T-helper 22 cell (primary cell): ENCODE measurements at places on chromosomes 2 and 18.

- no peak for DNase-seq
These were observed 14.7 kb upstream of the TTC32 start for GRCh38 chr2:19916385-19916950.

DNA sequence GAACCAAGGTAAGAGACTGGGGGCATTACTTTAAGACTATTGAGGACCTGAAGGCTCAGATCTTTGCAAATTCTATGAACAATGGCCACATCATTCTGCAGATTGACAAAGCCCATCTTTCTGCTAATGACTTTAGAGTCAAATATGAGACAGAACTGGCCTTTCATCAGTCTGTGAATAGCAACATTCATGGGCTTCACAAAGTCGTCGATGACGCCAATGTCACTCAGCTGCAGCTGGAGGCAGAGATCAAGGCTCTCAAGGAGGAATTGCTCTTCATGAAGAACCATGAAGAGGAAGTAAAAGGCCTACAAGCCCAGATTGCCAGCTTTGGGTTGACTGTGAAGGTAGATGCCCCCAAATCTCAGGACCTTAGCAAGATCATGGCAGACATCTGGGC lies 43.8 kb upstream of the SLC4A10 start:
- no peak for DNase-seq

DNA sequence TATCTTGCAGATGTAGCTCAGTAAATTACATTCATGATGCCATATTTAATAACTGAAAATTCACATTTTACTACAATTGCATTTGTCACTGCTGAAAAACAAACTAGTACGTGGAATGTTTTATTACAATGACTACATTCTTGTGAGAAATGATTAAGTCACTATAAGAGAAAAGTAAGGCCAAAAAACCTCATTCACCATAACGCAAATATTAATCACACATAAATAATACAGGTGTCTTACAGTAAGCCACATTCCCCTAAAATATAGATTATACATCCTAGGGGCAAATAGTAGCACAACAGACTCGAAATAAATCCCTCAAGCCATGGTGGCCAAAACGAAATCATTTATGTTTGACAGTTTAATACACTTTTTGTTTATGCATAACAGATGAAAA lies 460.6 kb downstream of the NR4A2 start:
- DNase-seq: no peak

DNA sequence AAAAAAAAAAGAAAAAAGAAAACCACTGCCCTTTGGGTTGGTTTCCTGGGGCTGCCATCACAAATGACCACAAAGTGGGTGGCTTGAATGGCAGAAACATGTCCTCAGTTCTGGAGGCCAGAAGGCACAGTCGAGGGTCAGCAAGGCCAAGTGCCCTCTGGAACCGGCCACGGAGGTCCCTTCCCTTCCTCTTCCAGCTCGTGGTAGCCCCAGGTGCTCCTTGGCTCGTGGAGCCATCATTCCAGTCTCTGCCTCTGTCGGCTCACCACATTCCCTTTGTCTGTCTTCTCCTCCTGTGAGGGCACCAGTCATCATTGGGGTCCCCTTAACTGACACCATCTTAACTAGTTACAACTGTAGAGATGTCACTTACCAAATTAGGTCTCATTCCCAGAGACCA lies 8.5 kb upstream of the NFATC1 start:
- DNase-seq: no peak

DNA sequence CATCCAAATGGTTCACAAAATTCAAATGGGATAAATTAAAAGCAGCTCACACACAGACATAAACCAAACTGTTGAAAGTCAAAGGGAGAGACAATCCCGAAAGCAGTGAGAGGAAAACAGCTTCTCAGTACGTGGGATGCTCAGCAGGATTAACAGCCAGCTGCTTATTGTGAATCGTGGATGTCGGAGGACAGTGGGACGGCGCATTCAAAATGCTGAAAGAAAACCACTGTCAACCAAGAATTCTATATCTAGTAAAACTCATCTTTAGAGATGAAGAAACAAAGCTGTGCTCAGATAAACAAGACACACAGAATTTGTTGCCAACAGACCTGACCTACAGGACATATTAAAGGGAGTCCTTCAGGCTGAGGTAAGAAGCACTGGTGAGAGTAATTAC lies 102.9 kb downstream of the NFATC1 start:
- DNase-seq: no peak

DNA sequence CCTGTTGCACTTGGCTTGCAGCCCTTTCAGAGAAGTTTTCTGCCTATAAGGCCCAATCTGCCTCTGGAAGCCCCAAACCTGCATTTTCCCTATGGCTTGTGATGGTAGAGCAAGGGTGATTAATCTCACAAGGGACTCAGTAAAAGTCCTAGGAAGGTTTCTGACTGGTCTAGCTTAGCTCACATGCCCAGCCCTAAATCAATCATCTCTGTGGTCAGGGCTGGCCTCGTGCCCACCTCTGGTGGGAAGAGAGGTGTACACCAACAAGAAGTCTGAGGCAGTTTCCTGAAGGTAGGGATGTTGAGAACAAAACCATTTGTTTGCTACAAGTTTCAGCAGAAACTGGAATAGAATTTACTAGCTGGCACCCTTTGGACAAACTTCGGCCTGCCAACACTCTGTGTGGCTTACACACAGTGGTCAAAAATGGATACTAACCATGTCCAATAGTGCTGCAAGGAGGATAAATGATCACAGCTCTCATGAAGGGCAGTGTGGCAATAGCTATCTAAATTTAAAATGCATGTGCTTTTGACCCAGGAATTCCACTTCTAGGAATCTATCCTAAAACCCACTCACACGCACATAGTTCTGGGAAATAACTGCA lies 96.4 kb downstream of the EN1 start:
- DNase-seq: no peak

DNA sequence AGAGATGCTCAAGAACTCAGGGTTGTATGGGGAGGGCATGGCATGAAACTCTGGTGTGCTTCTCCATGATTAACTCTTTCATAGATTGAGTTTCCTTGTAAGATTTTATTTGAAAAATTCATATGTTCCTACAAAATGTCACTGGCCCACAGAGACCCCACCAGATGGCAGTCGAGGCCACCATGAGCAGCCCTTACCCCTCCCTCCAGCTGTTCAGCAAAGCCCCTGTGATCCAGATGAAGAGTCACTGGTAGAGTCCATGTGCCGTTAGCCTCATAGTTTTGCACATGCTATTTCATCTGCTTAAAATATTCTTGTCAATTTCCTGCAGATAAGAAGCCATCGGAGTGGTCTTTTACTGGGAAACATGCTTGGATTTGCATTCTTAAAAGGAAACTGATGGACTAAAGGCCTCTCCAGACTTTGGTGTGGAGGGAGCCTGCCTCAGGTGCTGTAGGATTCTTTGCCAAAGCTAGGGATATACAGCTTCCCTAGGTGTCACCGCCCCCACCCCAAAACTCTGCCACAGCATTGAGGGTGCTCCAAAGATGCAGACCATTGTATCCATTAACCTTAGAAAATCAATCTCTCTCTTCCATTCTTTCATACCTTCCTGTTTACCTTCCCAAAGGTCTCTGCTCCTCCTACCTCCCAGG lies 18.8 kb downstream of the ZNF385B start:
- no peak for DNase-seq

DNA sequence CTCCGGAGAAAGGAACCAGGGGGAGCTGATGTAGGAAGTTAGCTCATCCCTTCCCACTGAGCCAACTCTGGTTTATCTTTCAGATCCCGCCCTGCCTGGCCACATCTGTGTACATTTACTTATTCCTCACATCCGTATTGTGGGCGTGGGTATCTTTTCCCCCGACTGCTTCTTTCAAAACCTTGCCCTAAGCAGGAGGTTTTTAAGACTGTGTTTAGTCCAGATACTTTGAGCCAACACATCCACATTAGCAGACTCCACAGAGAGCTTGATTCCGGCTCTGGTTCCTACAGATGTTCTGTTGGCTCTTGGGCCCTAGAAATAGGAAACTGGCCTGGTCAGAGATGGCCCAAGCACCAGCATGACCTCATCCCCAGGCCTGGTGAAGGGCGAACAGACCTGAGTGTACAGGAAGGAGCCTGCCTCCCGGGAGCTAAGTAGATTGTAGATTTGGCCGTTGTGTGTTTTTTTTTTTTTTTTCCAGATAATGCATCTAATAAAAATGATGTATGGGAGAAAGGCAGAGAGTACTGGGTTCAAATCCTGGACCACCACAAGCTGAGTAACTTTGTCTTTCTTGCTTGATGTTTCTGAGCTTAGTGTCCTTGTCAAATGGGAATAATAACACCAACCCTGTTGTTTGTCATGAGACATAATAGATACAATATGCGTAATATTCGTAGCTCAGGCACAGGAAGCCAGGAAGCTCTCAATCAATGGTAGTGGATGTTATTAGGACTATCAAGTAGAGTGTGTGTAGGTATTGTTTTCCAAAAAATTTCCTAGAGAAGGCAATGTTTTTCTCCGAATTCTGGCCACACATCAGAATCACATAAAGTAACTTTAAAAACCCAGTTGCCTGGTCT lies 92.3 kb downstream of the PRKCE start:
- no peak for DNase-seq
